ENCODE measurements at places on chromosomes 12 and 14.

GRCh38 chr12:98328467-98328866, 186.9 kb upstream of the TMPO start:
- DNase-seq: no peak

DNA sequence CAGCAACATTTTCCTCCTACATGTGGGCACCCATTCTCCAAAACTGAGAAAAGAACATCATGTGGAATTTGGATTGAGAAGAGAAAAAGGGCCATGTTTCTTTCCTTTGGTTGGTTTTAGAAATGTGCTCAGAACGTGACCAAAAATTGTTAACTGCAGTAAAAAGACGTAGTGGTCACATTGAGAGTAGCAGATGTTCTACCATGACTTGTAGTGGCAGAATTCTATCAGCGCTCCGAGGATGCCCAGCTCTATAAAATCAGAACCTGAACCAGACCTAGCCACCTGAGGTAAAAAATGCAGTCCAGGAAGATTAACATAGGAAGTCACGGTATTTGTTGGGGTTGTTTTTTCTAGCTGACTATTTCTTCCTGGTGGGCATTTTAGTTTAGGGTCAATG, 101.8 kb upstream of the TMEM233 start:
- no peak for DNase-seq

DNA sequence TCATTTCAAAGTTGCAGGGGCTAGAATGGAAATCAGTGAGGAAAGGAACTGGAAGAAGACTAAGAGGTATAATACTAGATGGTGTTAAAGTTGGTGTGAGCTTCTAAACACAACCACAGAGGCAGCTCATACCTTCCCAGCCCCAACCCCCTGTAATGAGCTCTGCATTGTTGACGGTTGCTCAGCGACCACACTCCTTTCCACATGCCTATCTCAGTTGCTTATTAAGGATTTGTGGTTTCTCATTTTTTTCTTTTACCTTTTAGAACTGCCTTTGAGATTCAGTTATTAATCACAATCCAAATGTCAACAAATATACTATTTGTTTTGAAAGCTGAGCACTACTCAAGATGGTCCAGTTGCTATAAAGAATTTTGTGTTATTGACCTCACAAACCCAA, 62.1 kb upstream of the KIF21A start:
- DNase-seq: no peak

GRCh38 chr12:44716711-44717110, 159.4 kb downstream of the NELL2 start:
- DNase-seq: no peak

GRCh38 chr14:74217672-74218448, 21.4 kb upstream of the VSX2 start:
- DNase-seq: peak; percentile 78

GRCh38 chr12:26238341-26239121, 43.2 kb downstream of the SSPN start:
- DNase-seq: no peak

GRCh38 chr12:89468648-89469326, 55.8 kb downstream of the GALNT4 start:
- DNase-seq: no peak

DNA sequence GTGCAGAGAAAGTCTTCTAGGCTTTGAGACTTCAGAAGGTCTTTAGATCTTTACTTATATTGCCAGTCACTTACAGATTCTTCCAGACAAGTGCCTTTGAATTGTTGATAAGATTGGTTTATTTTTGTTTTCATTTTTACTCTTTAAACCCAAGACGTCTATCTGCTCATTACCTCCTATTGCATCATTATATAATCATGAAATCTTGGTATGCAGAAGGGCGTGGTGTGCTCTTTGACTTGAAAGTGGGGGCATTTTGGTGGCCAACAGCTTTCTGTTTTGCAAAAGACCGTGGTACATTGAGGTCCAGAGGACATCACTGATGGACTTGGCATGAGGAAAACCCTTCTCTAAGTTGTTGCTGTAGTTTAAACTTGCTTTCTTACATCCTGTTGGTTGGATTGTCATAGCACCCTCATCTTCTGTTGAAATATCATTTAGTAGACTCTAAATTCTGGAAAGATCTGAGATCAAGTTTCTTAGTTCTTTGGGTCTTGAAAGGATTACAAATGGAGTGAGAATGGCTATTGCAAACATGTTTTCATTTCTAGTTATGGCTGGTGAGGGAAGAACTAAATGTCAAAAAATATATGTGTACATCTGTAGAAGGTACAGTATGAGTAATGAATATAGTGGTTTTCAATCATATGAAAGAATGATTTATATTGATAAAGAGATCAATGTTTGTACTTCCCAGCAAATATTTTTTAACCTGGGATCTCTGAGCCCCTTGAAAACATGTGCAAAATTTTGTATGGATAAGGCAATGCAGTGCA, 441.8 kb downstream of the NRXN3 start:
- no peak for DNase-seq

- DNase-seq: no peak
These were observed 158.6 kb downstream of the DICER1 start for GRCh38 chr14:94998685-94999084.

- no peak for DNase-seq
These were observed 272.2 kb downstream of the ALG10B start for GRCh38 chr12:38588624-38589305.

DNA sequence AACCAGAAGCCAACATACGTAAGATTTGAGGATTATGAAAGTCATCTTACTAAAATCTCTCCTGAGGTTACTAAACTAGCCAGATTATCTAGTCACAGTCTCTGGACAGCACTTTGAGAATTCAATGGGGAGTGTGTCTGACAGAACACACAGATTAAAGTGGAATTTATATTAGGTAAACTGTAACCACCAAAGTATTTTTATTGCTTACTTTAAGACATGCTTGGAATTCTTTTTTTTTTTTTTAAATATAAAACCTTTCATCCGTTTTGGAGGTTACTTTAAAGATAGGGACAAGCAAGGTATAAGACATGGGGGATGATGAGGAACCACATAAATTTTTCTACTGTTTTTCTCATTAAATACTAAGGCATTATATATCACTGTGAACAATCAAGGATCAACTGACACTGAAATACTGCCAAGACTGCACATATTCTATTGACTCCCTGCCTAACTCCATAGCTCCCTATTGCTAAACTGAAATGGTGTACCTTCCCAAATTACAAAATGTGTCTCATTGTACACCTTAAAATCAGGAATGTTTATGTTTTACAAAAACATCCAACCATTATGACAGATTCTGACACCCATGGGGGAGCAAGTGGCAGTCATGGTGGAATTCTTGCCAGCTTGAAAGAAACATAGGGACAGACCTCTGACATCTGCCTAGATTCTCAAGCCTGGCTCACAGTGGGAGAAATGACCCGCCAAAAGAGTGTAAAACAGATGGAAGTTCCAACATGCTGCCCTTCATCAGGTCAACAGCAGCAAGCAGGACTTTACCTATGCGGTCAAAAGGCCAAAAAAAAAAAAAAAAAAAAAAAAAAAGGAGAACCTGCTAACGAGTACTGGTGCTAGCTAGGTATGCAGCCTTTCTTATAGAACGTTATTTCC, 239.3 kb downstream of the MED13L start:
- DNase-seq: no peak

- no peak for DNase-seq
These were observed 199.2 kb upstream of the EEA1 start for GRCh38 chr12:93128332-93128707.

DNA sequence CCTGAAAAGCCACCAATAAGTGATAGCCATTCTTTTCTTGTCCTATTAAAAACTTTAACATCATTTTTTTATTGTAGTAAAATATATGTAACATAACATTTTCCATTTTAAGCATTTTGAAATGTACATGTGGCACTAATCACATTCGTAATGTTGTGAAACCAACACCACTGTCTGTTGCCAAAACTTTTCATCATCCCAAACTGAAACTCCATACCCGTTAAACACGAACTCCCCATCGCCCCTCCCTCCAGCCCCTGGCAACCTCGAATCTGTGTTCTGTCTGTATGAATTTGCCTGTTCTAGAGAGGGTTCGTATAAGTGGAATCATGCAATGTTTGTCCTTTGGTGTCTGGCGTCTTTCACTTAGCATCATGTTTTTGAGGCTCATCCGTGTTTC, 75.9 kb downstream of the CCDC92 start:
- no peak for DNase-seq

DNA sequence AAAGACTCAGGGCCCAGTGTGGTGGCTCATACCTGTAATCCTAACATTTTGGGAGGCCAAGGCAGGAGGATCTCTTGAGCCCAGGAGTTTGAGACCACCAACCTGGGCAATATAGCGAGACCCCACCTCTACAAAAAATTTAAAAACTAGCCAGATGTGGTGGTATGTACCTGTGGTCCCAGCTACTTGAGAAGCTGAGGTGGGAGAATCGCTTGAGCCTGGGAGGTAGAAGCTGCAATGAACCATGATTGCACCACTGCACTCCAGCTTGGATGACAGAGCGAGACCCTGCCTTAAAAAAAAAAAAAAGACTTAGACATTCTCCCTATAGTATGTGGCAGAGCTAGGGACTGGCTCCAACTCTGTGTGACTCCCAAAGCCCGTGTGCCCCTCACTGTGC, 2.9 kb downstream of the UBE3B start:
- no peak for DNase-seq

GRCh38 chr12:109458086-109458485, 19.0 kb downstream of the KCTD10 start:
- no peak for DNase-seq

DNA sequence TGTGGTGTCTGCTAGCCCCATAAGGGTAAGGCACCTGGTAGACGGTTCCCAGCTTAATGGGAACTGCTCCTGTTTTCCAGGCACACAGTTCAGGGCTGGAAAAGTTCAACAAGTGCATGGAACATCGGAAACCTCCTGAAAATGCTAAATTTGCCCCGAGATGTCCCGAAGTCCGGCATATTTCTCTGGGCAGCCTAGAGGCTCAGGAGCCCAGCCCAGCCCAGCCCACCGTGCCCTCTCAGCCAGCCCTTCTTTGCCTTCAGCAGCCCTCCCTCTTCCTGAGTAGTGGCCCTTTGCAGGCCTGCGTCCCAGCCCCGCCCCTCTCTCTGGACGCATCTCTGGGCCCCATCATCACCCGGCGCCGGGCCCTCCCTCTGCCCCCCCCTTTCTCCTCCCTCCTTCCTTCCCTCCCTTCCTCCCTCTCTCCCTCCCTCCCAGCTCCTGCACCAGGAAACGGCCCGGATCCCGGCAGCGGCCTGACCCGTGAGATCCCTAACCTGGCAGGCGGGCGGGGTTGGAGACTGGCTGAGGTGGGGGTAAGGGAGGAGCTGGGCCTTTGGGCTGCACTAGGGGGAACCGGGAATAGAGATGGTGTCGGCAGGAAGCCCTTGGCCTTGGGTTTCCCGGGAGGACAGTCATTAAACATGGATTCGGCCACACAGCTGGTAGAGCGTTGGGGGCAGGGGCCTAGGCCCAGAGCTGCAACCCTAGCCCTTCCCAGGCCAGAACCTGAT, at the start of gene BCL2L2:
Gene BCL2L2, plus strand, starts transcription at position 422 of the 734 bp plus-strand sequence. CDS start 935 bp downstream, outside the sequence.
- DNase-seq: peak; percentile 82

- no peak for DNase-seq
These were observed 84.4 kb upstream of the ETV6 start for GRCh38 chr12:11564984-11565651.

DNA sequence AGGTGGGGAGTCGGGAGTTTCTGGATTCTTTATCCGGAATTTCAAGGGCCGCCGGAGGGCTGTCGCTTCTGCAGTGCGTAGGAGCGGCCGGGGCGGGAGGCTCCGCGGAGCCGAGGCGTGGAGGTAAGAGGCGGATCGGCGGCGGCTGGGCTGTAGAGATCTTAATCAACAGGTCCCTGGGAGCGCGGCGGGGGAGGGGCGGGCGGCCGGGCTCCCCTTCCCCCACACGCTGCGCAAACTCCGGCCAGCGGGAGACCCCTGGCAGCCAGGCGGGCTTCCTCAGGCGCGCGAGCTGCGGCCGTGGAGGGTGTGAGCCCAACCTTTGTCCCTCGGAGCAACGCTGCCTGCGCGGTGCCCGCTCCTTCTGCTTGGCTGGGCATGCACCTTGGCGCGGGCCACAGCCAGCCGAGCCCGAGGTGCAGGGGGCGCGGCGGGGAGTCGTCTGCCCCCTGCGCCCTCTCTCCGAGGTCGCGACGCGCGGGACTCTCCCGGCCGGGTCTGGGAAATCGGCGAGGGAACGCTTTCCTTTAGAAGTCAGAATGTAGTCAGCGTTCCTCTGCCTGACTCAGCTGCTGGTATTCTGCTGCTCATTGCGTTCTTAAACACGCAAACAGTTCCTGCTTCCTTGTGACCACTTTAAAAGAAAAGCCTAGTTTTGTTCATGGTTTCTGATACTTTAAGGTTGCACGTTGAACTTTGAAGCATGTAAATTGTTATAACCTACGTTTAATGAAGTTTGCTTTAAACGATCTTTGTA, at the start of gene PALS1:
Gene PALS1, plus strand, starts transcription at position 25 of the 757 bp plus-strand sequence. CDS start 37,736 bp downstream, outside the sequence.
- peak; percentile 76 for DNase-seq

DNA sequence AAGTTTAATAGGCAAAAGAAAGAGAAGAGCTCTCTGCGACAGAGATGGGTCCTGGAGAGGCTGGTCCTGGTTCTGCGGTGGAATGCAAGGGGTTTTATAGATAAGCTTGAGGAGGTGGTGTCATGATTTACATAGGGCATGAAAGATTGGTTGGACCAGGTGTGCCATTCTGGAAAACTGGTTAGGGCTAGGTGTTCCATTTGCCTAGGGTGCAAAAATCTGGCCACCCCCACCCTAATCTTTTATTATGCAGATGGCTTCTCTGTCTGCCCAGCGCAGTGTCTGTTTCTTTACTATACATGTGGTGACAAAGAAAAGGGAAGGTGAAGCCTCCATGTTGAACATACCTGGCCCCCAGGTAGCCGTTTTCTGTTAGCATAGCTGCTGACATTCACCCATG, 65.4 kb downstream of the ERC1 start:
- no peak for DNase-seq

- no peak for DNase-seq
These were observed 9.7 kb upstream of the TDG start for GRCh38 chr12:103955811-103956508.

- no peak for DNase-seq
These were observed 76.4 kb downstream of the CHST11 start for GRCh38 chr12:104533134-104533533.

DNA sequence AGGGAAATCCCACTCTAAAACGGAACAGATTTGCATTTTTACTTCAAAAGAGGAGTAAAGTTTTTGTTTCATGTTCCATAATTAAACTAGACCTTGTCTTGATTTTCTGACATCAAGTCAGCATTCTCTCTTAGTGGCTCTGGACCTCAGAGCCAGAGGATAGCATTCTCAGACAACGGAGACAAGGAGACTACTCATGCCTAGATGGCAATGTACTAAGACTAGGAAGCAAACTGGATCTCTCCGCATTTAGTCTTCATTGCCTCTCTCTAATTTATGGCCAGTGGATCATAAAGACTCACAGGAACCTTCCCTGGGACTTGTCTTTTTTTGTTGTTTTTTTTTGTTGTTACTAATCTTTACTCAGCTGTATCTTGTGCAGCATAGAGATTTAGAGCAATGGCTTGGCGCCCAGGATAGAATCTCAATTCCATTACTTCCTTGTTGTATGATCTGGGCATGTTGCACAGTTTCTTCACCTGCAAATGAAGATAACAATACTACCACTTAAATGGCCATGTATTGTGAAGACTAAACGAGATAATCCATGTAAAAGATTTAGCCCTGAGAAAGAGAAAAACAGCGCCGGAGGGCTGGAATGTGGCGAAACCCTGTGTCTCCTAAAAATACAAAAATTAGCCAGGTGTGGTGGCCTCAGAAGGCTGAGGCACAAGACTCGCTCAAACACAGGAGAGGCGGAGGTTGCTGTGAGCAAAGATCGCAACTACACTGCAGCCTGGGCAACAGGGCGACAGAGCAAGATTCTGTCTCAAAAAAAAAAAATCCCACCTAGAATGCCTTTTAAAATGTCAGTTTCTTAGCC, 4.0 kb upstream of the GEMIN2 start:
- DNase-seq: no peak

All from K562 (cell line).